HAP-1 (cell line): ENCODE measurements at places on chromosomes 2 and 18.

DNA sequence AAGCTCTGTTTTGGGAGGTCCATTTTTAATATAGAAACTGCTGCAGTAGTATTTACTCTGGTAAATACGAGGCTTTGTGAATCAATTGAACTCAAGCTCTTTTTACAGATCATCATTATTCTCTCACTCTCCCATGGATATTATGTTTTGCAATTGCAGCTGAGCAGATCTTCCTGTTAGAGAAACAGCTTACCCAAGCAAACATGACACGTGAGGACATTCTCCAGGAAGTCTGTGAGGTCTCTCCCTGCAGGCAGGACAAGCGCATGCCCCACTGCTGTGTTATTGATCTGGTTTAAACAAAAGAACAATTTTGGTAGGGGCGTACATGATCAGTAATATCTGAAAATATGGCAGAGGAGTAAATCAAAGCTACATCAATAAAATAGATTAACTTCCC lies 72.1 kb downstream of the COL6A3 start:
- no peak for DNase-seq

DNA sequence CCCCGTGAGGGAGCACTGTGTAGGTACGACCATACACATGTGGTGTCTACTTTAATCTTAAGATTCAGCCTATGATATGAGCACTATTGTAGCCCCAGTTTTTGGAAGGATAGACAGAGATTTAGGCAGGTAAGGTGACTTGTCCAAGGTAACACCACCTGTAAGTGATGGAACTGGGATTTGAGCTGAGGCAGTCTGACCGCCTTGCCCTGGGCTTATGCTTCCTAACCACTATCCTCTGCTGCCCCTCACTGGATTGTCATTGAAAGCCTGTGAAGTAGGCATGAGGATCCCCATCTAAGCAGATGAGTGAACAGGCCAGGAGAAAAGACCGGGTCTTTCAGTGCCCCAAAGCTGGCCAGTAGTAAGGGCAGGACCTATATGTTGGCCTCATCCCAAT lies 343.8 kb downstream of the CYRIA start:
- no peak for DNase-seq

DNA sequence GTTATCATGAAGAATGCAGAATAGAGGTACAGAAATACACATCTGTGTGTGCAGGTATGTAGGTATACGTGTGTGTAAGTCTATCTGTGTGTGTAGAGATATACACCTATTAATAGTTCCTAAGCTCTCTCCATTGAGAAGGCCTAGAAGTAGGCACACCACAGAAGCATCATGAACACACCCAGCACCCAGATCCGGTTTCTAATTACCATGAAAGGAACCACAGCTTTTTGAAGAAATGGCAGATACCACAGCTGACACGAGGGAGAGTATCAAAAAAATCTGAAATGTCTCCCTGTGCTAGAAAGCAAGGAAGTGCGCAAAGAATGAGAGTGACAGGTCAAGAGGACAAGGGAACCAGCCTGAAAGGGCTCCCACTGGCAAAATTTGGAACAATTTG lies 27.7 kb upstream of the AP1S3 start:
- no peak for DNase-seq

DNA sequence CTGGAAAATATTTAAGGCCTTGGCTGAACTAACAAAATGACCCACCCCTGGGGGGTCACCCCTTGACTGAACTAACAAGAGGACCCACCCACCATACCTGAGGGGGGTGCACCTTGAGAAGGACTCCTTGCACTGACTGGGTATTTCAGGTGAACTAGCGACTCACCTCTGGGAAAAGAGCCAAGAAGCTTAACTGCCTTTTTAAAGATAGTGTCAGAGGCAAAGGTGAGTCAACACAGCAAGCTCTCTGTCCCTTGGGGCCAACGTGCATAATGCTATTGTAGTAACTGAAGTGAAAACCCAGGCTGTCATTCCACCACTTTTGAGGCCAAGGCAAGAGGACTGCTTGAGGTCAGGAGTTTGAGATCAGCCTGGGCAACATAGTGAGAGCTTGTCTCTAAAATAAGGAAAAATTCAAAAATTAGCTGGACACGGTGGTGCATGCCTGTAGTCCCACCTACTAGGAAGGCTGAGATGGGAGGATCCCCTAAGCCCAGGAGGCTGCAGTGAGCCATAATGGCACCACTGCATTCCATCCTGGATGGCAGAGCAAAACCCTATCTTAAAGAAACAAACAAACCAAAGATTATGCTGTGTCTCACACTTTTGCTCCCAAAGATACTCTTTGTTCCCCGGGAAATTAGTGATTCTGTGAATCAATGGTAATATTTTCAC lies 36.4 kb upstream of the ZCCHC2 start:
- DNase-seq, result no peak

GRCh38 chr2:163119966-163120365 lies 281.4 kb upstream of the KCNH7 start:
- DNase-seq, result no peak

DNA sequence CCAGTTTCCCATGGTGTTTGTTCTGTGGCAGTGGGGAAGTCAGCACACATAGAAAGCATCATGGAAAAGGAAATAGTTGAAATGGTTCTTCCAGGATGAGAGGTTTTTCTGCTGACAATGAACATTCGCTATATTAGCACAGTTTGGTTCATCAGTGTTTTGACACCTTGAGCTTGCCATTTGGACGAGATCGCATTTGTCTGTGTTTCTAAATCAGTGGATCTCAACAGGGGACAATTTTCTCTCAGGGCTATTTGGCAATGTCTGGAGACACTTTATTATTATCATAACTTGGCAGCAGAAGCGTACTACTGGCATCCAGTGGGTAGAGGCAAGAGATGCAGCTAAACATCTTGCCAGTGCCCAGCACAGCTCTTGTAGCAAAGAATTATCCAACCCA lies 74.6 kb downstream of the CD8B2 start:
- DNase-seq, result no peak

- DNase-seq, result no peak
Measured at GRCh38 chr2:202040079-202040844, 6.6 kb downstream of the FZD7 start.
